ENCODE measurements at places on chromosomes 3 and 15.
A peak's percentile ranks its signal among the peaks of the same experiment; 100 is the strongest.

- peak; percentile 86 for DNase-seq
Observed at GRCh38 chr3:129121792-129122411, at the start of gene RAB43. Gene RAB43, minus strand, starts transcription at chr3:129121804. Its CDS starts 315 bp downstream, at chr3:129121489.

DNA sequence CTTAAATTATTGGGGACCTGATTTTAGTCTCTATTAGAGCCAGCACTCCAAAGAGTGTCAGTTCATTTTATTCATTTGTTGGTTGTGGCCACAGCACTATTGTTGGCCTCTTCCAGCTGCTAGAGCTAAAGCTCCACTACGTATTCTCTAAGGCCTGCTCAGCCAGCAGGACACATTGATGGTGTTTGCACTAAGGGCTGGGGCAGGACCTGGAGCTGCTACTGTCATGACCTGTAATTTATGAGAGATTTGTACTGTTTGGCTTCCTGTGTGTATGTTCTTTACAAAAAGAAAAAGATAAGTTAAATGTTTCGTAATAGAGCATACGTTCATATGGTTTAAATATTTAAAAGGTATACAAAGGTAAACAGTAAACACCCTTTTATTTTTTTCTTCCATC, 8.1 kb downstream of the GFM1 start:
- no peak for DNase-seq

DNA sequence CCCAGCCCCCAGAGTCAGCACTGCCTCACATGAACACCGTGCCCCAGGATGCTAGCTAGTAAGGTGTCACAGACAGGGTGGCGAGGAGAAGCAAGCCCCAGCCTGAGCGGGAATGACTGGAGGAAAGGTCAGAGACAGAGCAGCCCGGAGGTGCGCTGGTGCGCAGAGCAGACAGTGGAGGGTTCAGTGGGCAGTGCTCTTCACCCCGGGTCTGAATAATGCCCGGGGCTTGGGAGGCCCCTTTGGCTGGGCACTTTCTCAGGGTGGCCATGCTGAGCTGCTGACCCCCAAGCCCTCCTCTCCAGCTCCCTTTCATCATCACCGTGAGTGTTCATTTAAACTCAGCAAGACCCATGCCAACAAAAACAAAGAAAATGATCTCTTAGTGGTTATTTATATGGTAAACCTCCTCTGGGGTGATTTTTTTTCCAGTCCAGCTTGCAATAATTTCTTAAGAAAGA, 110.8 kb downstream of the VGLL4 start:
- no peak for DNase-seq

DNA sequence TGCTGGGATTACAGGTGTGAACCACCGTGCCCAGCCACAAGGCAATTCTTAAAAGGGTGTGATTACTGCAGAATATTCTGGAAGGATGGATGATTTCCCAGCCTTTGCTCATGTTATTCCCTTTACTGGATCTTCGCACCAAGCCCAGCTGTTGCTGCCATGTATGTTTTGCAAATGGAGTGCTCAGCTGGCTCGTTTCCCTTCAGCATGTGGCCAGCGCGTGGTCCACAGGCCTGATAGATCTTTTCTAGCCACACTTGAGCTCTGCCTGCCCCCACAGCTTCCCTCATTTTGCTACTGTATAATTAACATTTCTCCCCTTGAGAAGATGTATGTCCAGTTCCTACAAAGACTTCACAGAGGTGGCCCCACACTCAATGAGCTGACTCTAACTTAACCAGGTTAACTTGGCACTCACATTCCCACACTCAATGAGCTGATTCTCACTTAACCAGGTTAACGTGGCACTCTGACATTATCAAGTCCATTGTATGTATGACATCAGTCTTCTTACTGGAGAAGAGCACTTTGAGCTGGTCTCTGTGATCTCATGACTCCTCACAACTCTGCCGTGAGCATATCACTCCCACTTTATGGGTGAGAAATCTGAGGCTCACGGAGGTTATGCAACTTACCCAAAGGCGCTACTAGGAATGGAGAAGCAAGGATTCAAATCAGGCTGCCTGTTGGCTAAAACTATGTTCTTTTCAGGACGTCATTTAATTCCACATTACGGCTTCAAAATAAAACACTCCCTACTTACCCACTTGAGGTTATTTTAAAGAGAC, 49.2 kb downstream of the TM4SF4 start:
- no peak for DNase-seq

GRCh38 chr3:190491533-190492054, 22.3 kb upstream of the IL1RAP start:
- DNase-seq = no peak

DNA sequence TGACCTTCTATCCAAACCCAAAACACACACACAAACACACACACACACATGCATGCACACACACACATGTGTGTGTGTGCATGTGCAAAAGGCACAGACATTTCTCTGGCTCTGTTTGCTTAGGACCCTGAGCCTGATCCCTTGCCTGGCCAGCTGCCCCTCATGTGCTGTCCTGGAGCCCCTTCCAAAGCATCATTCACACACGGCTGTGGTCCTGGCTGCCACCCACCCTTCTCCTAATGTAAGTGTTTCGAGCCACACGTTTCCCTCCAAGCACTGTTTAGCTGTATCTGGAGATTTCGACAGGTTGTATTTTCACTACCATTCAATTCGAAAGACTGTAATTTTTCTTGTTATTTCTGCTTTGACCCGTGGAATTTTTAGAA, 45.8 kb upstream of the KLF13 start:
- DNase-seq = no peak

DNA sequence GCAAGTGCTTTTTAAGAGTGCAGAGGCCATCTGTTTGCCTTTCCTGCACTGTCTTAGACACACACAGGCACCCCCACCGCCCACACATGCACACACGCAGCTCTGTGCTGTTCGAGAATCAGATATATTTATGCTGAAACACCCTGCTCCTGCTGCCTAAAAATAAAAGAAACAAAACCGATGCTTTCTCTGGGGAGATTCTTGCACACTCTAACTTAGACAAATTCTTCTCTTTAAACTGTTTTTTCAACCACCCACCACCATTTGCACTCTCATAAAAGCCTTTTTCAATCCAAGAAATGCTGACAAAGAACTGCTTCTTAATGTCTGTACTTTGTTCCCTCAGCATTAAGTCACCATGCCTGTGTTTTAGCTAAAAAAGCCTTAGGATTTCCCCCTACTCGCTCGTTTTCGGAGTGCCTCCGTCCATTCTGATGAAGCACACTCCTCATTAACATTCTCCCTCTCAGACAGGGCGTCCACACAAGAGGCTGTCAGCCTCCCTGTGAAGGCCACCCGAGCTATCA, 26.2 kb downstream of the SLC12A8 start:
- no peak for DNase-seq

- no peak for DNase-seq
Observed at GRCh38 chr15:78937132-78937739, 7.6 kb downstream of the CTSH start.

Data from T follicular helper cell (primary cell).